ENCODE measurements at places on chromosomes 2 and 18.

DNA sequence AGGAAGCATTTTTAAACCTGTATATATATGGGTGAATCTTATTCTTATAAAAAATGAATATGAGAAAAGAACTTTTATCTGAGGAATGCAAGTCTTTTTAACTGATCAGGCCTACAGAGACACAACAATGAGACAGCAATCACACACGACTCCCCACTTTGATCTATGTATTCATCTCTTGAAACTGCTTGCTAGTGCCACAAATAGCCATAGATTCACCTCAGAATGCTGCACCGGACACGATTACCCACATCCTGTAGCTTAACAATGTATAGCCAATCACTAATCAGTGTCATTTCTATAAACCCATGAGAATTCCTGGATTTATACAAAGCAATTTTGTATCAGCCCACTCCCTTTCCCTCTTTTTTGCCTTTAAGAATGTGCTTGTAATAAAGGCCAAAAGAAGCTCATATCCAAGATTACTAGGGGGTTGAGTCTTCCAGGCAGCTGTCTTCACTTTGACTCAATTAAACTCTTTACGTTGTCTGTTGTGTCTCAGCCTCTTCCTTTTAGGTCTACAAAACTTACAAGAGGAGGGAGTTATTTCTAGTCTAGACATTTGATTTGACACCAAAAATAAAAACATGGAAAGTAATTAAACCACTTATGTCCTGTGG, 94.9 kb downstream of the MBD2 start:
- DNase-seq, result no peak

- DNase-seq, result no peak
Observed at GRCh38 chr2:23055251-23055650, 329.7 kb upstream of the KLHL29 start.

DNA sequence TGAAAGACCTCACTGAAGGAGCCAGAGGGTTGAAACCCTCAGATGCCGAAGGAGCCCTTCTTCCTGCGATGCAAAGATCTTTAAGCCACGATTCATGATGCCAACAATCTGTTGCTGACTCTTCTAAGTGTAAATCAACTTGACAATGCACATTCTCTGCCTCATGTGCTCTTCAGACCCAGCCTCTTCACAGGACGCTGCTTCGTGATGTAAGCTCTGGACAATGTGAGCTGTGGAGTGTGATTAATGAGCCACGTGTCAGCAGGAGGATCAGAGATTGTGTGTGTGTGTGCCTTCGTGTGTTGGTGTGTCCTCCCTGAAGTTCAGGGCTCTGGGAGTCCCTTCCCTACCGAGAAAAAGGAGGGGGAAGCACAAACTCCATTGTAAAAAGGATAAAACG, 26.5 kb upstream of the TWIST2 start:
- no peak for DNase-seq

GRCh38 chr2:157258520-157259326, 1.2 kb downstream of the GALNT5 start:
- DNase-seq, result no peak

- DNase-seq, result no peak
Observed at GRCh38 chr2:27313882-27314645, 5.8 kb upstream of the UCN start.

Measured in NCI-H748 treated with DMSO at 0.1 percent for 48 hours (cell line).